ENCODE measurements at places on chromosomes 13 and 19.

GRCh38 chr13:48319531-48320398, 16.2 kb downstream of the RB1 start:
- DNase-seq = no peak

DNA sequence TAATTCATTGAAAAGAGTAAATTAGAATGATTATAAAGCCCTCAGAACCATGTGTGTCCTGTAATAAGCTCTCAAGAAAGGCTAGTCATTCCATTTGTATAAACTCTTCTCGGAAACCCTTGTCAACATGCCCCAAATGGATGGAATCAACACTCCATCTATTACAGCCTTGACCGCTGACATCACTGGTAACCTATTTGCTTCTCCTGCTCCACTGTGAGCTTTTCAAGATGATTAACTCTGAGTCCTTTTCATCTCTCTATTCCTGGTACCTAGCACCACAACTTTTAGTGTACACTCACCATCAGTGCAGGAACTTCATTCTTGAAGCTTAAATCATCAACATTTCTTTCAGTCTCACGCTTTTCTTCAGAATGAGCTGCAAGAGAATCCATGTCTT, 612.0 kb downstream of the DCT start:
- no peak for DNase-seq

DNA sequence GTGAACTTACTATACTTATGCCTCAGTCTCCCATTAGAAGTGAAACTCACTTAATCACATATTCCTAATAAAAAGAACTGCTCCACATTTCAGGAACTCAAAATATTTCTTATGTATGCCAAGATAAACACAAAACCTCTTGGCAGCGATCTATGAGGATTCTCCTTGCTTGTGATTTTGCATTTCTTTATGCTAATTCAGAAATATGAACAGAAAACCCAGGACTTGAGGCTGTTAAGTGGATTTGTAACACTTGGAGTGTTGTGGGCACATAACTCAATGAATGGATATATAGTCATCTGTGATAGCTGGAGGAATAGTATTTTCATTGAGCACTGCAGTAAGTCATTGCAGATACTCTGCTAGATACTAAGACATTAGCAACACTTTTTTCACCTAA, 5.6 kb upstream of the KATNAL1 start:
- DNase-seq = no peak

DNA sequence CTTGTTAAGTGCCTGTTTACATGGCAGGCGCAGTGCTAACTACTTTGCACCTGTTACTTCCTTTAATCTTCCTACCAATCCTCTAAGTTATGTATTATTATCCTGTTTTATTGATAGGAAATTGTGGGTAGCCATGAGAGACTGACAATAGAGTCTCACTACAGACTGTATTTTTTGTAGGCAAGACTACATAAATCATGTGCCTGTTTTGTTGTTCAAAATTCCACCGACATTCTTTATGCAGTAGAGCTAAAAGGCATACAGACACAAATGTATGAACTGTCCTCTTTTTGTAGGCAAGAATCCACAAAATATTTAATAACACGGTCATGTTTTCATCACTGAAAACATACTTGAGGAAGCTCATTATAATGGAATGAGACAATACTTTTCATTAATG, 205.5 kb downstream of the NALCN start:
- no peak for DNase-seq

DNA sequence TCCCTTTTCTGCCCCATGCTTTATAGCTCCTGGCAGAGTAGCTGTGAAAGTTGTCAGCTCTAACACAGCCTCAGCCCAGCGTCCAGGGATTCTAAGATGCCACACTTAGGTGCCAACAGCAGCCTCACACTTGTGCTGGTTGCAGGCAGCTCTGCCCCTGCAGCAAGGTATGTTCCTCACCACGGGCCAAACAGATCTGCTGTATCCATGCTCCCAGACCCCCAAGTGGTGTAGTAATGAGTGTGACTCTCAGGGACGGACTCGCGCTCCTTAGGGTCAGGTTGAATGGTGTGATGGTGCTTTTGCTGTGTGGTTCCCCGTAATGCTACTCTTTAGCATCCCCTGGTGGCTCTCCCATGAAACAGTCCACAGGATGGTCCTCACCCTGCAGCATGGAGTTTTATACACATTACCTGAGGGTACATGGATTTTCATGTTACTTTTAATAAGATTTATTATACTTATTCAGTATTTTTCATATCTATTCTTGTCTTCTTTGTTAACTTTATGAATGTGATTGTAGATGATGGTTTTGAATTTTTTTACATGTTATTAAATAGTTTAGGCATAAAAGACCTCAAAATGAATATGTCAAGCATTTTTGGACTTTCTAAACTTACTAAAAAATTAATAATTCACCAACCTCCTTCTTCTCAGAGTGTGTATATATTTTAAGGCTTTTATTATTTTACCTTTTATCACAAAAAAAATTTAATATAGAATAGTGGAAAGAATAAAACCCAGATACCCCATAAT, 232.5 kb downstream of the SLC7A1 start:
- DNase-seq = peak; percentile 35

DNA sequence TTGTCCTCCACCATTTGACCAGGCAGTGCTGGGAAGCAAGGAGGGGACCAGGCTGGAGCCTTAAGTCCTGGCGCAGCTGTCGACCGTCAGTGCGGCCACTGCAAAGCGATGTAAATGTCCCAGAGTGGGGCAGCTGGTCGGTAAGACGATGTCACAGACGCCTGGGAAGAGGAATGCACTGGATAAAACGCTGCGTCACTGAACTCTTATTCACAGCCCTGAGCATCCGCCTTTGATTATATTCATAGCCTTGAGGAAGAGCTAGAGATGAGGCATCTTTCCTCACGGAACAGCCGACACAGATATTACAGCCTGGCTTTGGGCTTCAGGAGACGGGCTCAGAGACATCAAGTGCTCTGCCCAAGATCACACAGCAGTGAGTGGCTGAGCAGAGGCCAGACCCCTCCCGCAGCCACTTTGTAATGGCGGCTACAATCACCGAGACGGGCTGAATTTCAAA, 17.6 kb upstream of the TUBGCP3 start:
- no peak for DNase-seq

- DNase-seq = no peak
Measured at GRCh38 chr13:45823583-45823982, 28.0 kb downstream of the SIAH3 start.

Data from hypothalamus (tissue), 51 donors.